ENCODE measurements at places on chromosomes 7 and 10.
A peak's percentile ranks its signal among the peaks of the same experiment; 100 is the strongest.

- DNase-seq, result no peak
Observed at GRCh38 chr7:80530136-80530535, 18.3 kb upstream of the GNAT3 start.

DNA sequence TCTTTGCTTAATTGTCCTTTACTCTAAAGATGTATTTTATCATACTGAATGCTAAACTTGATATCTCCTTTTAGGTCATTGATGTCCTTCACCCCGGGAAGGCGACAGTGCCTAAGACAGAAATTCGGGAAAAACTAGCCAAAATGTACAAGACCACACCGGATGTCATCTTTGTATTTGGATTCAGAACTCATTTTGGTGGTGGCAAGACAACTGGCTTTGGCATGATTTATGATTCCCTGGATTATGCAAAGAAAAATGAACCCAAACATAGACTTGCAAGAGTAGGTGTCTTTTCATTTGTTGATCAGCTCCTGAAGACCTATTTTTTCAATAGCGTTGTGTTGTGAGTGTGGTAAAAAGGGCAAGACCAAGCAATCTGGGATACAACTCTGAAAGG lies 1.8 kb downstream of the RPS24 start:
- no peak for DNase-seq

- DNase-seq, result no peak
Observed at GRCh38 chr10:89741126-89741762, 39.9 kb downstream of the KIF20B start.

GRCh38 chr10:59622320-59623132 lies 87.1 kb downstream of the SLC16A9 start:
- DNase-seq, result peak; percentile 63

- DNase-seq, result no peak
Observed at GRCh38 chr10:99743841-99744240, 11.8 kb downstream of the CUTC start.

DNA sequence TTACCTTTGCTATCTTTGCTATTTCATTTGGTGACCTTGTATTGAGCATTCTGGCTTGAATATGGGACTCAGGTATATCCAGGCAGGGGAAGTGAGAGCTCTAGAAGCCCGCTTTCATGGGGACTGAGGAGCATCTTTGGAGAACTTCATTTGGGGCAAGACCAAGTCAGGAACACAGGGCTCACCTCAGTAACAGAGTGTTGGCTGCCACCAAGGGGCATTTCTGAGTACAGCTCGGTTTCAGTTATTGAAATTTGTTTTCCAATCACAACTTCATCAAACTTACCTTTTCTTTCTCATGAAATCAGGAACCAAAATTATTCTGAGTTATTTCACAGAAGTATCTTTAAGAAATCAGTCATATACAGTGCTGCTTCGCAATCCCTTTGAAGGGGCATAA lies 337.2 kb downstream of the C7orf25 start:
- no peak for DNase-seq

DNA sequence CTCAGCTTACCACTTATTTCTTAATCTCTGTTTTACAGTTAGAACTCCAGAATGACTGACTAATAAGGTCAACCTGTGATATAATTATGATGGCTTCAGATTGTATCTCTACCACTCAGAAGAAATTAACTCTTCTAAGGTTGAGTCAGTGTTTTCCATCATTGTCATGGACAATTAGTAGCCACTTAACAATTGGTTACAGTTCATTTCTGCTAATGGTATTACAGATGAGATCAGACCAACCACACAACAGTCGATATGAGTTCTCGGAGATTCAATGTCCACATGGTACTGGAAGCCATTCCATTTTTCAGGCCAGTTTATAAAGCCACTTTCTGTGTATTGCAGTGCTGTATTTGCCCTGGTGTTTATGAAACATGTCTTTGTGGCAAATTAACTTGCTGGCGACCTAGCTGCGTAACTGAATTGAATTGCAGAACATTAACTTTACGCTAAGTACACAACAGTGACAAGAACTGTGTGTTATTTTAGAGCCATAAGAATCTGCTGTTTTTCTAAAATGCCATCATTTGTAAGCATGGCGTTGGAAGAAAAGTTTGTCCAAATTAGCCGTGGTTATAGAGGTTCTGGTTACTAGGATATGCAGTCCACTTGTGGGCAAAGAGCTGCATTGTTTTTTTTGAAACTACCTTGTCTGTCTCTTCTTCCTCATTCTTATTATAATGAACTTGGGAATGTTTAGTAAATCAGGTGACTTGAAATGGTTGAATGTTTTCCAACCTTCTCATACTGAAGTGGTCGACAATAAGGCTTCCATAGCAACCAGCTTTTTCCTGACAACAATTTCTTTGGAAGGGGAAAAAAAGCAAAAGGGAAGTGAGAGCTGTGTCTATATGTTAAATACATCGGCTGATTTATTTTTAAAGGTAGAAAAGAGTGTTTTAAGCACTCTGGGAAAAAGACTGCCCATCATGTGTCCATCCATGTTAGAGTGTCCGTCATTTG lies 76.4 kb downstream of the CELF2 start:
- no peak for DNase-seq

DNA sequence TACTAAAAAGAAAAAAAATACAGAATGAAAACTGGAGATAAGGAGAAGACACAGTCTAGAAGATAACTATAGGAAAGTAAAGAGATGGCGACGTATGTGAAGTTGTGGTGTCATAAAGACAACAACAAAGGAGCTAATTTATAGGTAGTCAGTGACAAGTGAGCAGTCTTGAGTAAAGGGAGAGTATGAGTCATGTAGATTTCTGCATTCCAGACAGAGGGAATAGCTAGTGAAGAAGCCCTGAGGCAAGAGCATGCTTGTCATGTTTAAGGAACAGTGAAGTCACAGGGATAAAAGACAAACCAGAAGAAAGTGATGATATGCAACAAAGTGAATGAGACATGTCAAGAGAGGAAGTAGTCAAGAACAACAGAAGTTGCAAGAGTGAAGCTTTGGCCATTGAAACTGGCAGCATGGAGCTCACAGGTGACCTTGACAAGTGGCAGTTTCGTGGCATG lies 2.3 kb upstream of the MIOS start:
- no peak for DNase-seq
